Activated CD8-positive, alpha-beta memory T cell treated with anti-CD3 and anti-CD28 coated beads for 4 hours (primary cell): ENCODE measurements at places on chromosomes 1 and 21.

GRCh38 chr1:162248854-162249535 is 127.7 kb downstream of the SPATA46 start:
- no peak for DNase-seq

DNA sequence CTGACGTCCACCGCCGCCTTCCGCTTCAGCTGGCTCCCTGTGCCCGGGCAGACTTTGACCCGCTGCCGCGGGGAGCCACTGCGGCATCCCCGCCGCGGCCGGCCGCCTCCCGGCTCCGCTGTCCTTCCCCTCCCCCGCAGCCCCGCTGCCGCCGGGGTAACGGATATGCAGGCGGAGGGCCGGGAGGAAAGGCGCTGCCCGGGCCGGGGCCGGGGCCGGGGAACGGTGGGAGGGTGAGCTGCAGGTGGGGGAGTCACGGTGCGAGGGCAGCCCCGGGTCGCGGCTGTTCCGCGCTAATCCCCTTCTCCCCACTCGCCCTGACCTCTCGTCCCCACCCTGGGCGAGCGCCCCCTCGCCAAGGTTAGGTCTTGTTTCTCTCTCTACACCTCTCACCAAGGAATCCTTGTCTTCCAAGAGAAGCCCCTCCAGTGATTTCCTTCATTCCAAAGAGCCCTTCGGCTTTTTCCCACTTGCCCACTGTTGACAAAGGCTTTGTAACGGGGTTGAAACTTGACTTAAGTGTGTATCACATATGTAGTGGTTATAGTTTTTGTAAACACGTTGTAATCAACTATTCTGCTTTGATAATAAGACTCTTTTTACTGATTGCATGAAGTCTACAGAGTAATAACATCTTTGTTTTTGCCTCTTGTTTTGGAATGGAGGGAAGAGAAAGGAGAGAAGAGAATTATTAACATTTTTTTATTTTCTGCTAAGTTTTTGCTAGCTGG is 669 bp downstream of the XPR1 start:
- no peak for DNase-seq

DNA sequence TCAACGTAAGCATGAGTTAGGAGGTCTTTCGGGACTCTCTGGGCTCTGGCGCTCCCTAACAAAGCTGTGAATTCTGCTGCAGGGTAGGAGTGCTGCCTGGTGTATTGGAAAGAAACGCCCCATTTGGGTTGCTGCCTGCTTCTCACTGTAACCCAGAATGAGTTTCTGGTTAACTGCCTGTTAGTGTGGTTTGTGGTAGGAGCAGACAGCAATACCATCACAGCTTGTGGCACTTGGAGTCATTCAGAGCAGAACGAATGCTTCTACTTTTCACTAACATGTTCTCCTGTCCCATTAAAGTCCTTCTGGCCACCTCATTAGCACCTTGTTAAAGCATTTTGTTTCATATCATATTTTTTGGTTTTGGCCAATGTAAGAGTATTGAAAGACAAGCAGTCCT is 18.1 kb downstream of the MAP3K7CL start:
- DNase-seq = no peak

- DNase-seq = no peak
These were observed 621.5 kb upstream of the ADGRL2 start for GRCh38 chr1:81179242-81179641.

DNA sequence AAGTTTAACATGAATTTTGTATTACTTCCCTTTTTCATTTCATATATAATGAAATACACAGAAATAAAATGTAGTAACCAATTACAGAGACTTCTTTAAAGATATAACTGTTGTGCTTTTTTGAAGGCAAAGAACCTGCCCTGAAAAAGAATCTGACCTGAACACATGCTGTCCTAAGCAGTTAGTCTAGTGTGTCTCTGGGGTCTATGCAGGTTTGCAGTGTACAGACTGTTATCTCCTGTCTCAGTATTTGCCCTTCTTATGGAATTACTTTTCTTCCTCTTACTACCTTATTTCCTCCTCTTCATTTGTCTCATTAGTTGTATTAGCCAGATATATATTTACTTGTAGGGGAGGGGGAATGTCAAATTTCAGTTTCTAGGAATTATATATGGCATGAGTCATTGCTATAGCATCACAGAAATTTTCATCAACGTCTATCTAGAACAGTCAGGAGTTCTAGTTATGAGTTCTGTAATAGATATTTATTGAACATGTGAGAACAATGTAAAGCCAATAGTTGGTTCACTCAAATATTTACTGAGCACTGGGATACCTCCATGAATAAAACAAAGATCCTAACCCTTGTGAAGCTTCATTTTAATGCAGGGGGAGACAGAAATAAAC is 28.4 kb upstream of the PLEKHO1 start:
- no peak for DNase-seq

DNA sequence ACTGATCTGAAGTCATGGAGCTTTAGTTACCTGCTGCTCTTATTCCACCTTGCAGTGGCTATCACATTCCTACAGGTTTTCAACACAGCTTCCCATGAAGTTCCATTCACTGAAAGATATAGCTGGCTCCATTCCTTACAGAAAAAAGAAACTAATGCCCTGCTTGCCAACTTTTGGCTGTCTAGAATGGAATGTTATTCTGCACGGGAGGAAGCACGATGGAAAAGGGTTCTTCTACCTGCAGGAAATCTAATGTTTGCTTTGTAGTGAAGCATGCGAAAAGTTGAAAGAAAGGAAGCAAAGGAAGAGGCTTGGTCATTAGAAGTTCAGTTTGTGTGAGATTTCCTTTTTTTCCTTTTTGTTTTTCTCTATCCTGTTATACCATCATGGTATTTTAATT is 32.6 kb downstream of the GIPC2 start:
- DNase-seq = no peak

GRCh38 chr1:158124034-158124433 is 56.7 kb upstream of the CD1D start:
- no peak for DNase-seq

DNA sequence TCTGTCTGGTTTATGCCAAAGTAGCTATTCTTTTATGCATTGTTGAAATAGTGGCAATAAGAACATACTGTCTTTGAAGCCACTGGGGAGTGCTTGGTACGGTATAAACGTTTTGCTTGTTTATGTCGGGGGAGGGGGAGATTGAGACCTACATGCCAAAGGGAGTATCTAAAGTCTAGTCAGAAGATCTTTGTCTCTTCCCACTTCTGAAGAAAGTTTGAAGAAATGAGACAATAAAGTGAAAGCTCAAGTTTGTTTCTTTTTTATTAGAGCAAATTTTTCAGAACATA is 6.8 kb downstream of the AKIRIN1 start:
- DNase-seq = no peak

DNA sequence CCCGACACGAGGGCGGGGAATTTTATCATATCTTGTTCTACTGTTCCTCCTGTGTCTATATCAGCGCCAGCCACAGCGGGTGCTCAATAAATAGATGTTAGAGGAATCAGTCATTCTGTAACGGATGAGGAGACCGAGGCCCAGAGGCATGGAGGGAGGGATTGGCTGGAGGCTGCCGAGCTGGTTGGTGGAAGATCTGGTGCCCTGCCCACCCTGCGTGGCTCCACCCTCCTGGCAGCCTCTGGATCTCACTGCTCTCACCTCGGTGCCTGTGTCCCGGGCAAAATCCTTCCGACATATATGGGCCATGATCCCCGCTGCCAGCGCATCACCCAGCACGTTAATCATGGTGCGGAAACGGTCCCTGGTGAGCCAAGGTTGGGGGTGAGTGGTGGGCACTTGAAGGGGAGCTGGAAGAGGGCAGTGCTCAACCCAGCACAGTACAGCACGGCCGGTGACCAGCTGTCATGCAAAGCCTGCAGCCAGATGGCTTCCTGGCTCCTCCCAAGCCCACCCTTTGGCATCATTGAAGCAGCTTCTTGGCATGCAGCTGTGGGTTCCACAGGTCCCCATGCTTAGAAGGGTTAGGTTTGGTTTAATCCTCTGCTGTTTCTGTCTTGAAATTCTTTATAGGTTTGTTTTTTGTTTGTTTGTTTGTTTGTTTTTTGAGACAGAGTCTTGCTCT is 26.7 kb downstream of the PODN start:
- DNase-seq = no peak

DNA sequence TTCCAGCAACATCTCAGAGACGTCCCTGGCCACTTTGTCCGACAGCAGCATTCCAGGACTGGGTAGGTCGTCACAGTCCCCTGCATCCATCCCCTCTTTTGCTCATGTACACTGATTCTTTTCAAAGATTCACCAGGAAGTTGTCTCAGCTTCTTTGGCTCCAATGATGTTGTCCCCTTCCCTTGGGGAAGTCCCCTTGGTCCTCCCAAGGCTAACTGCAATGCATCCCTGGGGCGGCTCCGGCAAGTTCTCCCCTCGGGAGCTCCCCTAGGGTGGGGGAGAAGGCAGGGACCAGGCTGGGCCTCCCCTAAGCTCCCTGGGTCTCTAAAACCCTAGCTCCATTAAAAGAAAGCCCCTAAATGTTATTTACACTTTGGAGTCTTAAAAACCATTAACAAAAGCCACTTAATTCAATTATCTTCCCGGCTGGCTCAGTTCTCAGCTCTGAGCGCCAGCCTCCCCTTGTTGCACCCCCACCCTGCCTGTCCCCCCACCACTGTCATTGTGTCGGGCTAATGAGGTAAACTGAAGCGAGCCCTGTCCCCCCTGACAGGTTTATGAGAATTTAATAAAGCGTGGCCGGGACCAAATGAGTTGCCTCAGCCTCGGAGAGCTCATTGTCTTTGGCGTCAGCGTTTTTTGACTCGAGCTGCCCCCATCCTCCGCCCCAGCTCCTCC is 25.3 kb downstream of the KNCN start:
- no peak for DNase-seq

DNA sequence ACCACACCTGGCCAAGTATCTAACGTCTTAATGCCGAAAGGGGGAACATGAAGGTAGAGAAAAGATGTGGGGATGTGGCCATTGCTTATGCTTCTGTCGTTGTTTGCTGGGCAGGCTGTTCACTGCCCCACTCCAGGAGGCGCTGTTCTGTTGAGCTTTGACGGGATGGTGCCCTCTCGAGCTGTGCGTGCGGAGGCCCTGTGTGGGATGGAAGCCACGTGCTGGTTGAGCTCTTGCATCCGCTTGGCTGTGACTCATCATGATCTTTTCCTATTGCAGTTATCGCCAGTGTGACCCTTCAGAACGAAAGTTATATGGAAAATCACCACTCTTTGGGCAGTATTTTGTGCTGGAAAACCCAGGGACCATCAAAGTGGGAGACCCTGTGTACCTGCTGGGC is 26.3 kb downstream of the MTARC1 start:
- DNase-seq = no peak

DNA sequence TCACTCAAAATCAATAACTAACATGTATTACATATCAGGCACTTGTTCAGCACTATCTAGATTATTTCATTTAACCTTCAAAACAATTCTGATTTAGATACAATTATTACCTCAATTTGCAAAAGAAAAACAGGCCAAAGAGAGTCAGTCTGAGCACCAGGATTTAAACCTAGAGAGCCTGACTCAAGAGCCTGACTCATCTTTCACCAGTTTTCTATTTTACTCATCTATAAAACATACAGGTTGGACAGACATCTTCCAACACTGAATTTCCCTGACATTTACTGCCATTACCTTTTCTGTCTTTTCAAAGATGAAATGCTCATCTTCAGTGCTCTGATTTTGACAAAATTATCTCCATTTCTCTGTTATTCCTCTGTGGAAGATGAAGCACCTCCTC is 116.5 kb downstream of the MRPL39 start:
- DNase-seq = no peak

GRCh38 chr1:85449356-85449755 is 15.6 kb downstream of the DDAH1 start:
- no peak for DNase-seq

- no peak for DNase-seq
These were observed 453.2 kb downstream of the PTPRU start for GRCh38 chr1:29689372-29690030.
